Foreskin keratinocyte (primary cell): ENCODE measurements at places on chromosomes 6 and 20. TPM values are rescaled to one million over a fixed set of nuclear protein-coding genes. Genes with fewer than 3 reads are reported as not detected.
A peak's percentile ranks its signal among the peaks of the same experiment; 100 is the strongest.

Gene TMEM244
- total RNA-seq: not detected in 2 replicates

- no peak for DNase-seq
Observed at GRCh38 chr20:19073584-19074218, 138.7 kb upstream of the SLC24A3 start.

Gene PI16
- total RNA-seq: not detected in 2 replicates

GRCh38 chr6:156420172-156420993 is 356.8 kb upstream of the ARID1B start:
- DNase-seq: no peak

DNA sequence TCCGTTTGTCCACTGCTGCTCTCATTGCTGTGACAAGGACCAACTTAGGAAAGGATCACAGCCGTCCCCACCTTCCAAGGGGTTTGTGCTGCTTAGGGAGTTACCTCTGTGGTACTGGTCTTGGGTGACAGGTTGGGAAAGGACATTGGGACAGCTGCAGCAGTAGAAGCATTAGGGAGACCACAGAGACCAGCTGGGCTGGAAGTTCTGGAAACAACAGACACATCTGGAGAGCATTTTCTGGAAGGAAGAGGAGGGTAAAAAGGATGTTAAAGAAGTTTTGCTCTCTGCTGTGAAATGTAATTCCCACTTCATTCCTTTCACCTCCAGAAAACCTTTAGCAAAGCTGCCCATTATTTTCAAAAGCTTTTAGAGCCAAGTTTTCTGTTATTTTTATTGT is 304.2 kb downstream of the LRFN2 start:
- no peak for DNase-seq

DNA sequence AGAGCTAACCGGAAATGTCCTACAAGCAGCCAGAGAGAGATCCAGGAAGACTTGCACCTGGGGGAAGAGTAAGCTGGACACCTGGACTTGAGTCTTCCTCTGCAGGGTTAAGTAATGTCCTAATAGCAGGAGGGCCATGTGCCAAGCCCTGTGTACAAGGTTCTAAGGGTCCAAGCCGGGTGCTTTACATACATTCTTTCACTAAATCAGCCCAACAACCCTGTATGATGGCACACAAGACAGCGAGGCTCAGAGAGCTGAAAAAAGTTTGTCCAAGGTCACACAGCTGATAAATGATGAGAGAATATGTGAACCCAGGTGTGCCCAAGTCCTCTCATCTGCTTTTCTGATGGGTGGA is 215.1 kb upstream of the CDYL start:
- no peak for DNase-seq

GRCh38 chr20:38427655-38428023 is 7.5 kb downstream of the SNHG17 start:
- no peak for DNase-seq

Gene VIP
- not detected in 2 replicates for total RNA-seq

Gene HLA-A
- total RNA-seq: 230 and 262 TPM in 2 replicates

DNA sequence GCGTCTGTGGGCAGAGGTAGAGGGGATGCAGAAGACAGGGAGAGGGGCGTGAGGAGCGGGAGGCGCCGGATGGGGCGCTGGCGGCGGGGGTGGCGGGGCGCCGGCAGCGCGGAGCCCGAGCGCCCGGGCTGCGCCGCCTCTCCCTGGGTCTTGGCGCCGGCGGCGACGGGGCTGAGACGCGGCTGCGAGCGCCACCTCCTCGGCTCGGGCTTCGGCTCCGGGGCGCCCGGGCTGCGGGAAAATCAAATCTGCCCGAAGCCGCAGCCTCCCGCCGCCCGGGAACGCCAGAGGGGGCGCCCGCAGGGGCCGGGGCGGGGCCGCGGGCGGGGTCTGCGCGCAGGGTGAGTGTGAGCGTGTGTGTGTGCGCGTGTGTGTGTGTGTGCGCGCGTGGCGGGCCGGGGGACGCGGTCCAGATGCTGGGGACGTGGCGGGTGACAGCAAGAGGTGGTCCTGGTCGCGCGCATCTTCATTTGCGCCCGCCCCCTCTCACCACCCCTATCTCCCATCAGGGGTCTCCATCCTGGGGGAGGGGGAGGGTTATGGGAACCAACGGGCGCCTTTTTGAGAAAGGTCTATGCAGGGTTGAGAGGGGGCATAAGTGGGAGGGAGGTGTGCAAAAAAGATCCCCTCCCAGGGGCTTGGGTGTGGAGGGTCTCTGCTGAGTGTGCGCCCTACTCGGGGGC is 646 bp upstream of the CPNE5 start:
- no peak for DNase-seq

- DNase-seq: no peak
Observed at GRCh38 chr6:37103169-37104039, 66.5 kb upstream of the PIM1 start.

Gene PRPF6
- total RNA-seq: 57.8 and 62.6 TPM in 2 replicates

DNA sequence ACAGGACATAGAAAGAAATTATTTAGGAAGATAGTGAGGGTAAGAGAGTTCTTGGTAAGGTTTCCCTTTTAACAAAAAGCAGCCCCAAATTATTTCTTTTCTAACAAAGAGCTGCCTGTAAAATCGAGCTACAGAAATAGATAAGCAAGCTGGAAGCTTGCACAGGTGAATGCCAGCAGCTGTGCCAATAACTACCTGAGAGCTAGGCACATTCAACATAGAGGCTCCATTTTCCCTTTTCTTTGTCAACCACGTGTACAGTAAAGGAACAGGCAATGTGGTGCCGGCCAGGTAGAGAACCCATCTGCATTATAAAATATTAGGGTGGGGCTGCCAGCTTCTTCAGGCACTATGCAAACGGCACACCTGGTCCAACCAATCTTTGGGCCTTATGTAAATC is 341.6 kb upstream of the JAG1 start:
- no peak for DNase-seq

Gene EYS
- total RNA-seq: 0.07 and 0.14 TPM in 2 replicates

Gene PLCB4
- total RNA-seq: 2.4 and 3.1 TPM in 2 replicates

Gene PRICKLE4
- 0.42 and 0.61 TPM in 2 replicates for total RNA-seq

- DNase-seq: no peak
Observed at GRCh38 chr6:94893327-94893726, 684.0 kb upstream of the MANEA start.

Gene COX7A2
- 475 and 490 TPM in 2 replicates for total RNA-seq

Gene PXDC1
- 33.0 and 40.0 TPM in 2 replicates for total RNA-seq

Gene CST4
- not detected in 2 replicates for total RNA-seq

- DNase-seq: peak; percentile 93
Observed at GRCh38 chr6:169070506-169071176, 183.0 kb downstream of the THBS2 start.
